ENCODE measurements at places on chromosomes 12 and 14.

DNA sequence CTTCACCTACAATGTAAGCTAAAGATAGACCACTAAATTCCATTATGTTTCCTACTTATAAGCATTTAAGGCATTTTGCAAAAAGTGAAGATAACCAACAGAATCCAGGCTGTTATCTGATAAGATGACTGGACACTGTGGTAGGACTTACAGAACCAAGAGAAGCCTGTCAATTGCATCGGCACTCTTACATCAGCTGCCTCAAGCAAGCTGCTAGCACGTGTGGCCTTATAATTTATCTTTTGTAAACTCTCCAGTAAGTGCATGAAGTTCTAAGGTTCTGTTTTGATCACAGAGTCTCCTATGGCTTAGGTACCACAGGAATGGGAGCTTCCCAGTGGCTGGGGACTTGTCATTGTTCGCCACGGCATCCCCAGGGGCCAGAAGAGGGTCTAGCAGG, 88.7 kb downstream of the TRAFD1 start:
- no peak for DNase-seq

- DNase-seq = no peak
Observed at GRCh38 chr12:96112733-96113132, 77.3 kb upstream of the LTA4H start.

DNA sequence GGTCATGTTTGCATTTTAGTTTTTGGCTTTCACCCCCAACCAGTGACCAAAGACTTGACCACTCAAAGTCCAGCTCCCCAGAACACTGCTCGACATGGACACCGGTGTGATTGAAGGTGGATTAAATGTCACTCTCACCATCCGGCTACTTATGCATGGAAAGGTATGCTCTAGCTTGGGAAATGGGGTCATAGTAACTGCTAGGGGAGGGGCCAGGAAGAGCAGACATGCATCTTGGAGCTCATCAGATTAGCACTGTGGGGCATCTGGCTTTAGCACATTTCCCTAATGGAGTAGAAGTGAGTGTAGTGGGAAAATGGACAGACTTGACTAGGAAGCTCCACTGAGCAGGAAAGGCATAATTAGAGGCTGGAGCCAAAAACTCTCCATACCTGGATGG, 2.8 kb downstream of the PCBP2 start:
- DNase-seq = no peak

- no peak for DNase-seq
Observed at GRCh38 chr12:1501695-1502378, 92.5 kb downstream of the FBXL14 start.

DNA sequence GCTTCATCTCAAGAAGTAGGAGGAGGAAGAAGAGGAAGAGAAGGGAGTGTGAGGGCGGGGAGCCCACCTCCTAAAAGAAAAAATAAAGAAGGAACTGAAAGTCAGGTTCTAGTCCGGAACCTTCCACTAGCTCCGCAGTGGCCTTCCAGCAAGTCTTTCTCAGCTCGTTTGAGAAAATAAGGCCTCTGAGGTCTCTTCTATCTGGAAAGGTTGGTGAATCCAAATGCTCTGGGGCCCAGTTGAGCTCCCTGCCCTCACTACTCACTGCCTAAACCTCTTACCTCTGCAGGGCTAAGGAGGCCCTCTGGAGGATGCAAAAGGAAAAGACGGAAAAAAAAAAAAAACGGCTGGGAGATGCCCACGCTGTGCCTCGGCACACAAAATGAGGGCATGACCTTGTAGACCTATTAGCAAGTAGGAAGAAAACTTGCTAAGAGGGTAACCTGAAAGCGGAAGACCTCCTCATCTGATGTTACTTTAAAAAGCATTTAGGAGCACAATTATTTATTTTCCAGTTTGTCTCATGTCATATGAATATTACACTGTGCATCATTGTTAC, 35.9 kb downstream of the FBLN5 start:
- DNase-seq = peak; percentile 51

GRCh38 chr12:32864731-32865130, 31.8 kb downstream of the PKP2 start:
- no peak for DNase-seq

DNA sequence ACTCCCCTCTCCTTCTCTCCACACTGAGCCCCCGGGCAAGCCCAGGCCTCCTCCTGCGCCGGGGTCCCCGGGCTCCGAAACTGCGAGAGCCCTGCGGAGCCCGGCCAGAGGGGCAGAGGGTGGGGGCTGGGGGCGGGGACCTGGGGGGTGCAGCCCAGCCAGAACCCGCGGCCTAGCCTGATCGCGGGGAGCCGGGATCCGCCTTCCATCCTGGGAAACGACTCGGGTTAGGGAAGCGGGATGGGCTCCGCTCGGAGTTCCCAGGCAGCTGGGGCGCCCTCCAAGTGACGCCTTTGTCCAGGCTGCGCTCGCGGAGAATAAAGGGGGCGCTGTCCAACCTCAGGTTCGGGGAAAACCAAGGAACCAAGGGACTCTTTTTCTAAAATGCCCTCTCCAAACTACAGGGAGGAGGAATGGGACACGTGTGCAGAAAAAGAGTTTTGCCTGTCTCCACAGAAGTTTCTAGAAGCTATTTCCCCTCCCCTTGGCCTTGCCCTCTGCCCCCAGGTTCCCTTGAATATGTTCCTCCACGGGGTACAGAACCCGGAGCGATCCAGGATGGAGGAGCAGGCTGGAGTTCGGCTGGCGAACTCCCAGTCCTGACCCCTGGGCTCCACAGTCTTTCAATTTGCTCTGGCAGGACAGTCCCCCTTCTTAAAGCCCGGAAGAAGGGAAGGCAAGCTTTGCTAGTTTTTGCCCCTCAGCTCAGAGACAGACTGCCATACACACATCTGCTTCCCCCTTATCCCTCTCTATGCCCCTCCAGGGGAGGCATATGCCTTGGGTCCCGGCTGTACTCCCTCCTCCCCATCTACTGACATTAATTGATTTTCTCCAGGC, 13.9 kb downstream of the NKX2-1 start:
- DNase-seq = no peak

DNA sequence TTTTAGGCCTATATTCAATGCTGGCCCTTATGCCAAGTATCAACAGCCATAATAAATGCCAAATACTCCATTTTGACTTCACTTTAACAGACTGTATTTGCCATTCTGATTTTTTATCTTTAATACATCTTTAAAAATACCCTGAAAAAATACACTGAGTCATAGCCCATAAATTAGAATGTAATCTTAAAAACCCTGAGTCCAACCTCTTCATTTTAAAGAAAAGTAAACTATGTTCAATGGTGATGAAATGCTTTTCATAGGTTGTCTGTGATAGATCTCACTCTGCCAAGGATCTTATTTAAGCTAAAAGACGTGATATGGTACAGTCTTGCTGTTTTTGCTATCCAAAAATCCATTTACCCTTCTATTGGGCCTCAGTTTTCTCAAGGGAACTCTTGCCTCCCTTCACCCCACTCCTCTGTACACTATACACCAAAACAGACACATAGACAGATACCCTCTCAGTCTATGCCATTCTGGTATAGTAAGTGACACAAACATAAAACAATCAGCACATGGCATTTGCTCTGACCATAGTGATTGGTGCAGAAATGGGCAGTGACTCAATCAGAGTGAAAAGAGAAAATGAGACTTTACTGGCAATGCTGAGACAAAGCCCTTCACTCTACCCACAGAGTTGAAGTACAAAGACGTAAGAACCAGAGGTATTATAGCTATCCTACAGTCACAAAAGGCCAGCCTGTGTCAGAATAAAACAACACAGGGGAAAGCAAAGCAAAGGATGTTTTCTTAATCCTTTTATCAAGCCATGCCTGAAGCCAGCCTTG, 49.1 kb downstream of the BTG1 start:
- DNase-seq = no peak

DNA sequence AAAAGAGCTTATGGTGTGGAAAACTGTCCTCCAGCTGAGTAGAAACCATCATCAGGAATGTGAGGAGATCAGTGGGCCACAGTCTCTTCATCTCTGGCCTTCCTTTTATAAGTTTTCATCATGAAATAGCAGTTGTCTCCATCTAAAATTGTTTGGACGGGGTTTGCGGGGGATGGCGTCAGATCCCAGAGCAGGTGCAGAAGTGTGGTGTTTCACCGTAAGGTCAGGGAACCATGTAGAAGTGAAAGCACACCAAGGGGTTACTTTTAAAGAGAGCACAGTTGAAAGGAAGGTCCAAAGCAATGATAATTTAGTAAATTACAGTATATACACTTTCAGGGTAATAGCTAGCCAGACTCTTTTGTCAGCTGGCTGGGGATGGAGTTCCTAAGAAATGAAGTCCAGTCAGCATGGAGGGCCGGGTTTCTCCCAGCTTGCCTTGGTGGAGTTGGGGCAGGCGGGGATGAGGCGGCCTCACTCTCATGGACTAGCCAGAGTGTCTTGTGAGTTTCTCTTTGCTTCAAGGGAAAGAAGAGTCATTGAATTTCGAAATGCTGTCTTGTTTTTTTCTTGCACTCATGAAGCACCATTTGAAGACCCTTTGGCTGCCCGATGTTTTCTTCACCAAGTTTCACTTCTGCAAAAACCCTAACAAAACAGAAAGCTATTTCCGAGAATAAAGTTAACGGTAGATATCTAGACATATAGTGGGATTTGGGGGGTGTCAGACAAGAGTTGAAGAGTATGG, 100.6 kb downstream of the ETV6 start:
- DNase-seq = no peak

DNA sequence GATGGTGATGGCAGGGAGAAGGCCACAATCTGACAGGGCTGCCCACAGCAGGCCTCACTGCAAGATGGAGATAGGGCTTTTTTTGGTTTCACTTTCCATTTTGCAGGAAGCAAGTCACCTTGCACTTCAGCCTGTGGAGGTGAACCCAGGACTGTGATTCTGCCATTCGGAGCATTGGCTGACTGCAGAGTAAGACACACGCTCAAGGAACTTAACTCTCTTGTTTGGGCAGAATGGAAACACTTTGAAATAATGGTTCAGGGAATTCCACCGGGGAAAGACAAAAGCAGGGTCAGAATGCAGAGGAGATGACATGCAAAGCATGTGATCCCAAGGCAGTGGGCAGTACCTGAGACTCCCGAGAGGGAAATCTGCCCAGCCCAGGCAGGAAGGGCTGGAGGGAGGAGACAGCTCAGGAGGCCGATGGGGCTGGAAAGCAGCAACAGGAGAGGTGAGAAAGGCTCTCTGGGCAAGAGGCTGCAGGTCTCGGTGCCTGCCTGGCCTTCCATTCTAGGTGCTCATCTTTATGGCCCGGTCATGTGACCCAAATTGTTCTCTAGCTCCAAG, 58.7 kb upstream of the PRMT8 start:
- DNase-seq = peak; percentile 19

GRCh38 chr12:91210618-91211017, 28.0 kb upstream of the DCN start:
- no peak for DNase-seq

GRCh38 chr12:79020106-79020505, 155.5 kb downstream of the SYT1 start:
- DNase-seq = no peak

- DNase-seq = no peak
Observed at GRCh38 chr12:18580291-18580690, 157.5 kb downstream of the PLCZ1 start.

Measured in activated CD4-positive, alpha-beta memory T cell treated with anti-CD3 and anti-CD28 coated beads, Interleukin-2, amount 10 ng/mL, durations not matched to agents 7 days and 5 days (primary cell).